ENCODE measurements at places on chromosomes 2 and 18.

DNA sequence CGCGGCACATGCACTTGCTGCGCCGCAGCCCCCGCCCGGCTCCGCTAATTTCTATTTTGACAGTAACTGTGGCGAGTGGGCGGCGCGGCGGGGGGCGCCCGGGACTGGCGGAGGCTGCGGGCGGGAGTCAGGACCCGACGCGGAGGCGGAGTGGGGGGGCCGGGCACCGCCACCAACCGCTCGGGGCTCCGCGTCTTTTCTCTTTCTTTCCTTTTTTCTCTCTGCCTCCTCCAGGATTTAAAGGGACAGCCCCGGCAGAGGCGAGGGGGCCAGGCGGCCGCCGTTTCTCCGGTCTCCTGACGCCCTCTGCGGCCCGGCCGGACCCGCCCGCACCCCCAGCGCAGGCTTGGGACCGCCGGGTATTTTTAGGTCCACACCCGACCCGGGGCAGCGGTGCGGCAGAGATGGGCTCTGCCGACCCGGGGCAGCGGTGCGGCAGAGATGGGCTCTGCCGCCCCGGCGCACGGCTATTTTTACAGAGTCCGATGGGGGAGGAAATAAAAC is 460 bp upstream of the ZBTB7C start:
- no peak for DNase-seq

- DNase-seq = no peak
Observed at GRCh38 chr2:65525616-65526231, 93.3 kb upstream of the SPRED2 start.

- no peak for DNase-seq
Observed at GRCh38 chr2:211816754-211817153, 721.8 kb downstream of the ERBB4 start.

- DNase-seq = no peak
Observed at GRCh38 chr2:108640731-108641130, 78.6 kb upstream of the RANBP2 start.

GRCh38 chr2:241595600-241596140 is 37.1 kb downstream of the BOK start:
- DNase-seq = peak; percentile 76

- no peak for DNase-seq
Observed at GRCh38 chr2:185813707-185814106, 75.1 kb downstream of the FSIP2 start.

DNA sequence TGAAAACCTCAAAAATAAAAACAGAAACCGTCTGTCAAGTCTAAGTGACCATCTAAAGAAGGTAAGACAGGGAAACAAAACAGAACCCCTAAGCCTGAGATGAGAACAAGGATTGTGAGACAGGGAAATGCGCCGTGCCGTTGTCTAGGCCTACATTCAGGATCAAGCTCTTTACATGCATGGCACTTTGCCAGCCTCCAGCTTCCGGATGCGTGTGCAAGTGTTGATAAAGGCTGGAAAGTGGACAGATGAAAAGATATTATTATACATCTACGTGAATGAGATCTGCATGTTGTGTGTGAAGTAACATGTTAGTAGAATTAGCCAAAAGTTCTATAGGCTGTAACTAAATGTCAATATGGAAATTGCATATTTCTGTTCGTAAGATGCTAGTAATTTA is 28.6 kb upstream of the TMEM87B start:
- DNase-seq = no peak

Measured in islet precursor cell (in vitro differentiated cells).